Activated CD8-positive, alpha-beta memory T cell treated with anti-CD3 and anti-CD28 coated beads for 1 hour (primary cell): ENCODE measurements at places on chromosomes 2 and 18.

GRCh38 chr2:216348756-216349308 lies 23.5 kb downstream of the MARCHF4 start:
- DNase-seq: no peak

DNA sequence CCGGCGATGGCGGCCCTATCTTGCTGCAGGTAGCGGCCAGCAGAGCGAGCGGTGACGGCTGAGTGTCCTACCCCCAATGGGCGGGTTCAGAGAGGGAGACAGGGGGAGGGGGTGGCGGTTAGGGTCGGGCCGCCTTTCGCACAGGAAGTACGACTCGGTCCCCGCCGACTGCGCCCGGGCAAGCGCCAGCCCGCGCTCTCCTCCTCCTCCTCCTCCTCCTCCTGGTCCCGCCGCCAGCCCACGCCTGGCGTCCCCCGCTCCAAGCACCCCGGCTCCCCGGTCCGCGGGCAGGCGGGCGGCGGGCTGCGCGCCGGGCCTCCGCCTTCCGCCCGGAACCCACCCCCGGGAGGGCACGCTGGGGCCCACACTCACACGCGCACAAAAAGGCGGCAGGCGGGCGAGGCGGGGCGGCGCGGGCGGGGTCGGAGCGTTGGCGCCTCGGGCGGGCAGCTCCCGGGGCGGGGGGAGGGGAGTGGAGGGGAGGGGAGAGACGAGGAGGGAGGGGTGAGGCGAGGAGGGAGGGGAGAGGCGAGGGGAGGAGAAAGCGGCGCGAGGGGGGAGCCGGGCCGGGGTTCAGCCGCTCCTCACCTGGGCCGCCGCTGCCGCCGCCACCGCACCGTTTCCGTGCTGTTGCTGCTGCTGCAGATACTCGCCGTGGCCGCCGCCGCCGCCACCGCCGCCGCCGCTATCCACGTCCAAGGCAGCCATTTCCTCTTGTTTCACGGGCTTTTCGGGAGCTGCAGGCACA lies 1.2 kb downstream of the SP3 start:
- DNase-seq: peak; percentile 87

DNA sequence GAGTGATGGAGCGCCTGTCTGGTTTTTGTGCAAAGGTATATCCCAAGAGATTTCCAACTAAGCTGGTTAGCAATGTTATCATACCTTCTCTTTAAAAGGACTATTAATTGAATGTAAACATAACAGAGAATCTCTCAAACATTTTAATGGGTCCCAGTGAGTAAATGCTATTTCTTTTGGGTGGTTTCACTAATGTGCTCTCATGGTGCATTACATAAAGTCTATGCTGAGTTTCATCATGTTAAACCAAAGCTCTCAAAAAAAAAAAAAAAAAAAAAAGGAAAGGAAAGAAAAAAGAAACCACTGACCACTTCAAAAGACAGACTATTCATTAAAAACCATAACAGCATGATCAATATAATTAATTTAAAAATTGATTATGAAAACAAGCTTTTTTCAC lies 119.1 kb upstream of the SCN1A start:
- no peak for DNase-seq

DNA sequence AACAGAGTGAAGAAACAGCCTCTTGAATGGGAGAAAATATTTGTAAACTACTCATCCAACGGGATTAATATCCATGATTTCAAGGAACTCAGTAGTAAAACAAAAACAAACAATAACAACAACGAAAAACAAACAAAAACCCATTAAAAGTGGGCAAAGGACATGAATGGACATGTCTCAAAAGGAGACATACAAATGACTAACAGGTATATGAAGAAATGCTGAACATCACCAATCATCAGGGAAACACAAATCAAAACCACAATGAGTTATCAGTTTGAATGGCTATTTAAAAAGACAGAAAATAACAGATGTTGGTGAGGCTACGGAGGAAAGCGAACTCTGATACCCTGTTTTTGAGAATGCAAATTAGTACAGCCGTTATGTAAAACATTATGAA lies 224.8 kb upstream of the NRXN1 start:
- DNase-seq: no peak
